ENCODE measurements at places on chromosomes 6 and 20.

DNA sequence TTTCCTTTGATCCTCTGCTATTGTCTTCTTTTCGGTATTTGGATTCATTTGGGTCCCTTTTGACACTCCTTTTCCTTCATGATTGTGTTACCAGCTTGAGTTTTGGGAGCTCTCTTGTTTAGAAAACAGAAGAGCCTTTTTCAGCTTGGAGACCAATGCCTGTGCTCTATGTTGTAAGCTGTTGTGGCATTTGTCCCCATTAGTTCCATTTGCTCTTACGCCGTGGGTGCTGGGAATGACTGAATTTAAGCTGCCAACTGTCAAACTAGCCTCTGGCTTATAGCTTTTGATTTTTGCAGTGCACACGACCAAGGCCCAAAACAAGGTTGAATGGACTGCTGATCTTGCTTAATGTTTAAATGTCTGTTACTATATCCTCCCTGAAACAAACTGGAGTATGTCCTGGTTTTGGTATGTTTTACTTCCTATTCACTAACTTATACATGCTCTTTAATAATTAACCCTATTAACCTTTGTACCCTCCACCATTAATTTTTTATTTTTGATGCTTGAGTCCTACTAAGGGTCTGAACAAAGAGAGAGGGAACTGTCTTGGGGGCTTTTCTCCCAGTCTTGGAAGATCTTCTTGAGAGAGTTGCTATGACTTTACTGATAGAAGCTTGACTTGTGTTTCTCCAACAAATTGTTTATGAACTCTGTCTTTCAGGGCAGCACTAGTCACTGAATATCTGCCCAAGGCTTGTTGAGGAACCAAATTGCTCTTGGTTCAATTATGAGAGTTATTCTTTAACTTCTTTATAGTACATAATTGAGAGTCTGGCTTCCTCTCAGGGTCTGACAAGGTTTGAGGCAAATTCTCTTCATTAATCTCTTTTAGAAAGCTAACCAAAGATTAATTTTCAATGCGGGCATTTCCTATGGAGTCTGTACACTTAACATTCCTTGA is 100.3 kb upstream of the SIRPG start:
- no peak for DNase-seq

DNA sequence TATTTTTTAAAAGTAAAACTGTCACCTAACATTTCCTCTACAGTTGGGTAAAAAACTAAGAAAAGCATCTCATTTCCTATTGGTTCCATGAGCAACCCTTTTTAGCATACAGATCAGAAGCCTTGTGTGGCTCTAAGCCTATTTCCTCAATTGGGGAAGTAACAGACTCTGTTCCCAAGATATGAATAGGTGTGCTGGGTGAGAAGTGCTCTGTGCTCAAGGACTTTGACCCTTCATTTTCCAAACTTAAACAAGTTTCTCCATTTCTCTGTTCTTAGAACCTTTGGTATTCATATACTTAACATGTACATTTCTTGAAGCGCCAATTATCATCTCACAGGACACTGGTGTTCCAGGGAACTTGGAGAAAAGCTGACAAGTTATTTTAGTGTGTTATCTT is 24.1 kb downstream of the CARMIL1 start:
- no peak for DNase-seq

DNA sequence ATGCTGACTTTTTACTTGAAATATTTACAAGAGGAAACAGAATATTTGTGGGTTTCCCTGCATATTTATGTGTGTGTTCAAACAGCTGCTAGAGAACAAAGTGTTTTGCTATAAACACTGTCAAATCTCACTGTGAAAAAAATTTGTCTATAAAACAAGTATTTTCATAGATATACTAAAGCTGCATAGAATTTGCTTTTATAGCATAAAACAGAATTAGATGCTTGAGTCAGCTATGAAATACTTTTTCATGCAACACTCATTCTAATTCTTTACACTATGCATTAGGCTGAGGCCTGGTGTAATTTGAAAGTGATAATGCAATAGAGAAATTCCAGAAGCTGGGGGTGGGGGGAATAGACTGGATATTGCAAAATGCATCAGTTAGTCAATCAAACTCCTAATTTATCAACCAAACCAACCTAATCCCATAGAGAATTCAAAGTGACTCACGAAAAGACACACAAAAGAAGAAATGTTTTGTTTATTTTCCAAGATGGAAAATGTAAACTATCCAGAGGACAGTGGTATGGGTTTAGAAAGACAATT is 148.2 kb downstream of the LAMA2 start:
- no peak for DNase-seq

- no peak for DNase-seq
Measured at GRCh38 chr6:131754088-131754487, 43.3 kb upstream of the CTAGE9 start.

DNA sequence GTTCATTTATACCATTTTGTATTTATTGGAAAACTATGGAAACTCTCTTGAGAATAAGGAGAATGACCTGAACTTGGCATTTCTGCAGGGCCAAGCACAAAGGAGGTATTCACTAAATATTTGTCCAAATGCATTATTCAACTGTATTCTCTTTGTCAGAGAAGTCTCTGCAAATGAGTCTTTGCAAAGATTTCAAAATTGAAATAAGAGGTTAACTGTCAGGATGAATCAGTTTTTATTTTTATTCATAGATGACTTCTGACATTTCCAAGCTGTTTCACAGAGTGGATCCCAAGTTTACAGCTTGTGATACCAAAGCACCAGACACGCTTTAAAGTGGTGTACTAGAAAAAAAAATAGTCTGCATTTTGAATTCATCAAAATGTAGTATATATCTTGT is 131.6 kb downstream of the UTRN start:
- DNase-seq: no peak

DNA sequence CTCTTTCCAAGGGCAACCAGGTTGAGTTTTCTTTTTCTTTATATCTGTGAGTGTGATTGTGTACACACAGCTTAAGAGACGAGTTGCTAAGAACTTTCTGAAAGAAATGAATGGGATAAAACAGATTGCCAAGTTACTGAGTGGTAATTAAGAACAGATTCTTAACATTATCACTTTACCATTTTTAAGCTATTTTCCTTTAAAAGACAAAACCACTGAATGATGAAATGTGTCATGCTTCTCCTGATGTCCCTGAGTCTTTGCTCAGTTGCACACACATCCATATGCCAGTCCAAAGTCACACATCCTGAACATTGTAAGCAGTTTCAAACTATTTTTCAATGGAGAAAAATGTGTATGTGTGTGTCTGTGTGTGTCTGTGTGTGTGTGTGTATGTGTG is 5.5 kb upstream of the DAAM2 start:
- DNase-seq: no peak

GRCh38 chr20:31987744-31988143 is 19.8 kb downstream of the XKR7 start:
- DNase-seq: no peak

DNA sequence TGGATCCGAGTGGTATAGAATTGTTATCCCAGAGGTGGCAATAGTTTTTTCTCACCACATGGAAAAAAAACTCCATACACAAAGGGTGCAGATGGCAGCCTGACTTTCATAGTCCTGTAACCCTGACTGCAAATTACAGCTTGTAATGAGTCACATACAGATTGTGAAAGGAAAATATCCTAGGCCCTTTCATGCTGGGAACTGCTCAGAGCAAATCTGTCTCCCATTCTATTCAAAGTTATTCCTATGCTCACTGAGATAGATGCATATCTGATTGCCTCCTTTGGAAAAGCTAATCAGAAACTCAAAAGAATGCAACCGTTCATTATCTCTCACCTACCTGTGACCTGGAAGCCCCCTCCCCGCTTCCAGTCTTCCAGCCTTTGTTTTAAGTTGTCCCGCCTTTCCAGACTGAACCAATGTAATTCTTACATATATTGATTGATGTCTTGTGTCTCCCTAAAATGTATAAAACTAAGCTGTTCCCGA is 108.7 kb upstream of the MAP3K4 start:
- DNase-seq: no peak
